BJ (cell line): ENCODE measurements at places on chromosomes 16 and 17.

- no peak for DNase-seq
Observed at GRCh38 chr17:45877467-45877866, 16.9 kb upstream of the MAPT start.

- no peak for DNase-seq
Observed at GRCh38 chr17:29835435-29836351, 94.3 kb downstream of the SSH2 start.

GRCh38 chr16:82888591-82889001 is 261.8 kb downstream of the CDH13 start:
- DNase-seq = peak; percentile 36

DNA sequence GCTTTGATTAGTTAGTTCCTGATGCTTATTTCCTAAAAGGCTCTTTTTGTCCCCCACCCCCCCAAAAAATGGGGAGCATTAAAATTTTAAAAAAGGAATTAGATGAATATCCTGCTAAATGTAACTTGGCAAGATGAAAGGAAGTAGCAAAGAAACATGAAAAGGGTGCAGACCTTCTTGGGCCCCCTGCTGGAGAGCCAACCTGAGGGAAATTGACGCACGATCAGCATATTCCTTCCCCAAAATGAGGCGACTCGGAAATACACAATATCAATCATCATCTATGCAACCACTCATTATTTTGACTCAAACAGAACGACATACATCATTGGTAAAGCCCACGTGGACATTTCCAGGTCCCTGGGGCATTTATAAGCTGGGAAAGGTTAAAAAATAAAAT is 59.7 kb downstream of the GRIN2A start:
- no peak for DNase-seq

- DNase-seq = no peak
Observed at GRCh38 chr17:75036643-75037268, 10.0 kb downstream of the ATP5PD start.

GRCh38 chr17:9206741-9207332 is 185.5 kb downstream of the NTN1 start:
- no peak for DNase-seq

GRCh38 chr17:82963104-82963950 is 116.1 kb upstream of the METRNL start:
- peak; percentile 35 for DNase-seq

- DNase-seq = no peak
Observed at GRCh38 chr17:67570797-67571196, 146.9 kb upstream of the NOL11 start.

DNA sequence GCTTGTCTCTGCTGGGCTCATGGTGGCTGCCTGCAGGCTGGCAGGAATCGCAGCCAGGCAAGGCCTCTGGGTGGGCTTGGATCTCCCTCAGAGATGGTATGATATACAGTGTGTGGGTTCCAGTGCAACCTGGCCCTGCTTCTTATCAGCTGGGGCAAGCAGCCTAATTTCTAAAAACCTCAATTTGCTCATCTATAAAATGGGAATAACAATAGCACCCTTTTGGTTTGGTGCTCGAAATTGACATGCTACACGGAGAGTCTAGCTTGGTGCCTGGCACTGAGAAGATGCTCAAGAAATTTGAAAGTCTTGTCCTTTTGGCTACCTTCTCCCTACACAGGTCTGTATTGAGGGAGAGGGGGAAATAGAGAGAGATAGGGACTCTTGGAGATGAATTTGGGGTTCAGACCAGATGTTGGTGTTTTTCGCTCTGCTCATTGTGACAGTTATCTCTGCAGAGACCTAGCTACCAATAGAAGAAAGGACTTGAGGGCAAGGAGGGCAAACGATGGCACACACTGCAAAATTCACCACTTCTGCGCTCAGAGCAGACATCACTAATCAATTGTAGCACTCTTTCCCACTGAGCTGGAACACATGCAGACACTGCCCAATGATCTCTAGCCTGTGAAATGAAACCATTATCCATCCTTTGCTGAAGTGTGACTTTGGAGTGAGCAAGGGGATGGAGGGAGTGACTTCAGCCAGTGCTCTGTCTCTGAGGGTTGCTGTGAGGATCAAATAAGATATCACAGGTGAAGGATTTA is 15.6 kb downstream of the BEAN1 start:
- no peak for DNase-seq

- no peak for DNase-seq
Observed at GRCh38 chr17:1977583-1978395, 47.3 kb downstream of the RTN4RL1 start.
